ENCODE measurements at places on chromosomes 16 and 17.

DNA sequence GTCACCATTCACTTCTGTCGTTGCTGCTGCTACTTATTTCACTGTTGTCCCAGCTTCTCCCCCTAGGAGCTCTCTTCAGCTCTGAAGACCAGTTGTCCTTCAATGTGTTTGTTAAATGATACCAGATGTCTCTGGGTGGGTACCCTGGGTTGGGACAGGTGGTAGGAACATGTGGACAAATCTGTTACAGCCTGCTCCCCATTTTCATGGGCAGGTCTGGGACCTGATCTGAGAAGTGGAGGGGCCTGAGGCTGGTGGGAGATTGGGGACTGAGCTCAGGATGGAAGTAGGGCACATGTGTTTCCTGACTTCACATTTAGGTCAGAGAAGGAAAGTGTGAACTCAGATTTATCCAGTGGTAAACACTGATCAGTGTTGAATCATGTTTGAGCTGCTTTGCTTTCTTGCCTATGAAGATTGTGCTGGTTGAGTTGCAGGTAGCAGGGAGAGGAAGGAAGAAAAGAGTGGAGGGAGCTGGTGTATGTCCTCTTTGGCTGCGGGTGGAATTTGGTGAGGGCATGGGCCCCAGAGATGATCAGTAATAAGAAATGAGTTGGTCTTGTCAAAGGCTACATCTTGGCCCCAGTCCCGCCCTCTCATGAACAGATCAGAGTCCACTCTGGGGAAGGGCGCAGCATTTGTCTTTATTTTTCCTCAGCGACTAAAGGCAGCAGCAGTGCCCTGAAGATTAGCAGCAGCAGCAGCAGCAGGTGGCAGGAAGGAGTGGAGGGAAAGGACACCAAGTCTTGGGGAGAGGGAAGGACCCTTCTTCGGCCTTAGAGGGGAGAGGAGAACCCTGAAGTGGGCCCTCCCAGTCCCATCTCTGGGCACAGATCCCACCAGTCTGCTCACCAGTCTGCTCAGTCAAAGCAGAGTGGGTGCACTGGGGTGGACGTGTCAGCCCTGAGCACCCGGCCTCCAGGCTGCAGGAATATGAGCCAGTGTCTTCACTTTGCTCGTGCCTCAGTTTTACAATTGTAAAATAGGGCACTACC lies 6.1 kb upstream of the EFTUD2 start:
- no peak for DNase-seq

GRCh38 chr16:56630134-56630533 lies 2.3 kb upstream of the MT1M start:
- DNase-seq, result no peak

DNA sequence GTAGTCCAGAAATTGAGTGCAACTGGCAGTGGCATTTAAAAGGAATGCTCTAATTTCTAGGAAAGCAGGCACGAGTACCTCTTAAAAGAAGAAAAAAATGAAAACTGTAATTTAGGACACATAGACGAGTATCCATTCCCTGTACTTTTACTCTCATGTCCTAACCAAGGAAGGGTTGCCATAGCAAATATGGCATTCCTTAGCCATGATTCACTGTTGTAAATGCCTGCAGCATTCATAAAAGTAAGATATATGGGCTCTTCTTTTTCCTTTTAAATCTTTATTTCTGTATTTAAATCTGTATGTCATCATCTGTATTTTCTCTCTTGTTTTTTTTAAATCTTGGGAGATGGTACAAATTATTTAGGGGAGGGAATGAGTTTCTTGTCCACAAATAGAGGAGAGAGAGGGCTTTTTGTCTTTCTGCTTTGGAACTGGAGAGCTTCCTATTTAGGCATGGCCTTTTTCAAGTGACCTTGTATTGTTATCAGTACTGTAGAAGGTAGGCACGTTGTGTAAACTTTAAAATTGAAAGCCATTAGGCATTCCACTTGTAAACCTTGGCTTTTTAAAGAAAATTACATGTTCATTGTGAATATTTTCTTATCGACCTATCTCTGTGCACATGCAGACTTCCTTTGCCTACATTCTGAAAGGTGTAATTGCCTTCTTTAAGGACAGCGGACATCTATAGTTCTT lies 50.0 kb downstream of the TENT4B start:
- DNase-seq, result peak; percentile 99

DNA sequence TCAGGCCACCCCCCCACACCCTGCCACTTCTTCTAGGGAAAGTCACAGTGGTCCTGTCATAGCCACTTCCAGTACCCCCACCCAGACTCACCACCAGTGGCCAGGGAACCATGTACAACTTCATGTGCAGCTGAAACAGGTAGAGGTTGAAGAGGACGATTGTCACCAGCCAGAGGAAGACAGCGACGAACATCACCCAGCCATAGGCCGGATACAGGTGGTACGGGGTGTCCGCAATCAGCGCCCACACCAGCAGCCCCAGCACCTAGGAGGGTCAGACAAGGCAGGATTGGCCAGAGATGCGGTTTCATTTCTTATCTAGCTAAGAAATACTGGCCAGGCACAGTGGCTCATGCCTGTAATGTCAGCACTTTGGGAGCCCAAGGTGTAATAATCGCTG lies 16.7 kb downstream of the ARL2BP start:
- no peak for DNase-seq

GRCh38 chr17:74775409-74776043 lies 619 bp downstream of the NAT9 start:
- DNase-seq, result no peak

GRCh38 chr16:56560447-56560846 lies 4.4 kb upstream of the MT4 start:
- DNase-seq, result no peak

GRCh38 chr17:63919311-63919723 lies 678 bp upstream of the GH1 start:
- DNase-seq, result no peak

DNA sequence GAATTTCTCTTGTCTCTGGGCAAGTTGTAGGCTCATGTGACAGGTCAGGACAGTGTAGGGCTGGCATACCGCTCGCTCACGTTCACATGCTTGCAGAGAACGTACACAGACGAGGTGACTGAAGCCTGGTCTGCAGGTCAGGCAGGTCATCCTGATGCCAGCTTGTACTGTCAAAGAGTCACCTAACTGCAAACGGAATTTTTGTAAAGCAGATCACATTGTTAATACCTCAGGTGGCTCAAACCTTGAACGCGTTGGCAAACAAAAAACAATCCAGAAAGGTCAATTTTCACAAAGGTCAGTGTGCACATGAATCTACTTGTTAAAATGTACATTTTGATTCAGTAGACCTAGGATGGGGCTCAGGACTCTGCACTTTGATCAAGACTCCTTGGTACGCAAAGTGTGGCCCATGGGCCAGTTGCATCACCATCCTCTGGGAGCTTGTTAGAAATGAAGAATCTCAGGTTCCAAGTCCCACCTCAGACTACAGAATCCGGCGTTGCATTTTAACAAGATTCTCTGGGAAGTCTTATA lies 28.6 kb downstream of the ANKRD40 start:
- no peak for DNase-seq

DNA sequence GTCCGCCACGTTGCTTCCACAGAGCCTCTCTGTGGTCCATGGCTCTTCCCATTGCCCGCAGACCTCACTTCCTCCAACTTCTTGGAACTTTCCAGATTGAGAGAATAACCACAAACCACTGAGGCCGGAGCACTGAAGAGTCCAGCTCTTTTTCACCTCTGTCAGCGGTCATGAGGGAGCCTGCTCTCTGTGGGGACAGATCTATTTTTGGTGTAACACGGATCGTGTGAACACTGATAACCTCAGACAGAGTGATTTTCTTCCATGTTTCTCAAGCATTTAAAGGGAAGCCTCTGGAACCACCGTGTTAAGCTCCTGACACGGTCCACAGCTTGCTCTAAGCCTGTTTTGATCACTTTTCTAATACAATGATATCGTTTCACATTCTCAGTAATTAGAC lies 49.7 kb downstream of the NTN1 start:
- DNase-seq, result no peak

DNA sequence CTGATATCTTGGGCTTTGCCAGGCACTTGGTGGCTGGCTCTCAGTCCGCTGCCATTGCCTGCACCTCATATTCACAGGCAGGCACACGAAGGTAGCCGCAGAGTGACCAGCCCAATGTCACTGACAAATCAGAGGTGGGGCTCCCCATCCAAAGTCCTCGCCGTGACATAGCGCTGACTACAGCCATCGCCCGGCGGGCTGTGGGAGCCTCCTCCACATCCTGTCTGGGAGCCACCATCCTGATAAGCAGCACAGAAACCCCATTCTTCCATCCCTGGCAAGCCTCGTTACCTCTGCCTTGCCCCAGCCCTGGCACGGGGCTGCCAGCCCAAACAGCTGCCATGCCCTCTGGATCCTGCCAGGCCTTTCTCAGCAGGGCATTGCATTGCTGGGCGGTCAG lies 437.8 kb downstream of the SLC39A11 start:
- DNase-seq, result no peak

DNA sequence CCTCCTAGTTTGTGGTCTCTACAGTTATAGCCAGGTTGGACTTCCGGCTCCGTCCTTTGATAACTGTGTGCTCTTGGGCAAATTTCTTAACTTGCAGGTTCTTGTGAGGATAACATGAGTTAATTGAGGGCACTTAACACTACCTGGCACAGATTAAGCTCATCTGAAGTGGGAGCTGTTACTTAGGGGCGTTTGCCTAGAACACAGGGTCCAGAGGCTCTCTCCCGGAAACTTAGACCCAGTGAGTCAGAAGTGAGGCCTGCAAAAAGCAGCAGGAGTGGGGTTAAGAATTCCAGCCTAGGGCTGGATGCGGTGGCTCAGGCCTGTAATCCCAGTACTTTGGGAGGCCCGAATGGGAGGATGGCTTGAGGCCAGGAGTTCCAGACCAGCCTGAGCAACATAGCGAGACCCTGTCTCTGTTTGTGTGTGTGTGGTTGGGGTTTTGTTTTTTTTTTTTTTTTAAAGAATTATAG lies 1.4 kb downstream of the MVP start:
- peak; percentile 44 for DNase-seq

DNA sequence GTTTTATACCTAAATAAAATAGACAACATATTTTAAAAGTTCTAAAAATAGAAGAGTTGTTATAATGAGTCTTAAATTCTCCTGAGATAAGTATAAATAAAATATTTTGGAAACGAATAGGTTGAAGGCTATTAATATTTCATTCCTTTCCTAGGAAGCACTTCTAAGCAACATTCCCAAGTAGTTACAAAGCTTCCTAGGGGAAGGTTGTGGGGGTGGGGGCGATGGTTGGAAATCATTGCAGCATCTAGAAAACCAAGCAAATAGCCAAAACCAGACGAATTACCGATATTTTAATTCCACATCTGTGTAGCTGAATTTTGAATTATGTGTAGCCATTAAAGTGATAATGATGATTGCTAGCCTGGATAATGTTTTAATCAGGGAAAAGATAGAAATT lies 26.9 kb downstream of the PTRH2 start:
- DNase-seq, result no peak

- no peak for DNase-seq
Measured at GRCh38 chr17:43768382-43768781, 9.8 kb upstream of the SOST start.

DNA sequence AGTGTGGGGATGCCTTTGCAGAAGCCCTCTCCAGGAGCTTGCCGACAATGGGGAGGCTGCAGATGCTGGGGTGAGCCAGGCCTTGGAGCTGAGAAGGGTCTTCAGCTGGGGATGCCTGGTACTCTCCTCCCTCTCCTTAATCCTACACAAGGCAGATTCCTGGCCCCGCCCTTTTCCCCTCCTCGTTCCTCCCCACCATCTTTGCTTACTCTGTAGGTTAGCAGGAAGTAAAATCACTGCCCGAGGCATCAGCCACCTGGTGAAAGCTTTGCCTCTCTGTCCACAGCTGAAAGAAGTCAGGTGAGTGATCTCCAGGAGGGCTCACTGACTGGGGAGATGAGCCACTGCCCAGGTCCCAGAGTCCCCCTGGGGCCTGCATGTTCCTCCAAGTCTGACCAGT lies 38.7 kb downstream of the NLRC5 start:
- DNase-seq, result no peak

DNA sequence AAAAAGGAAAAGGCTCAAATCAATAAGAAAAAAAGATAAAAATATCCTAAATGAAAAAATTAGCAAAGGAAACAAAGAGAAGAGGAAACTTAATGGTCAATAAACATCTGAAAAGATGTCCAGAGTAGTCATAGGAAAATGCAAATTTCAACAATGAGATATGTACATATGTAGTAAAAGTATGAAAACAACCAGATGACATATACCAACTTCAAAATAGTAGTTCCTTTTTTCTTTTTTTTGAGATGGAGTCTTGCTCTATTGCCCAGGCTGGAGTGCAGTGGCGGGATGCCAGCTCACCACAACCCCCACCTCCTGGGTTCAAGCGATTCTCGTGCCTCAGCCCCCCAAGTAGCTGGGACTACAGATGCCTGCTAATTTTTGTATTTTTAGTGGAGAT lies 21.7 kb upstream of the NFAT5 start:
- no peak for DNase-seq

DNA sequence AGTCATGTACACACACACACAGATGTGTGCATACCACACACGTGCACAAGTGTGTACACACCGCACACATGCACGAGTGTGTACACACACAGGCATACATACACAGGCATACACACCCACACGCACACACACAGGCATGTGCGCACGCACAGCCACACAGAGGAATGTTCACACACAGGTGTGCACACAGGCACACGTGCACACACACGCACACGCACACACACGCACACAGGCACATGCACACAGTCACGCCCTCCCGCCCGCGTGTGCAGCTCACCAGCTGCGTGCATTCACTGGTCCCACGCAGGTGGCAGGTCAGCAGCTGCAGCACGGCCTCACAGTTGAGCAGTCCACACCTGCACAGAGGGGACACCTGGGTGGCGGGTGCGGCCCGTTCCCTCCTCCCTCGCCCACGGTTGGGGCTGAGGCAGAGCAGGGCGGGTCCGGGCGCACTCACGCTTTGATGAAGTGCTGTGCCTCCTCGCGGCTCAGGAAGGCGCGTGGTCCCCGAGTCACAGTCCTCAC lies 7.7 kb downstream of the TEPSIN start:
- DNase-seq, result no peak

- DNase-seq, result no peak
Measured at GRCh38 chr17:18059283-18059682, 20.1 kb downstream of the GID4 start.

GRCh38 chr17:958712-959451 lies 20.7 kb downstream of the NXN start:
- no peak for DNase-seq

DNA sequence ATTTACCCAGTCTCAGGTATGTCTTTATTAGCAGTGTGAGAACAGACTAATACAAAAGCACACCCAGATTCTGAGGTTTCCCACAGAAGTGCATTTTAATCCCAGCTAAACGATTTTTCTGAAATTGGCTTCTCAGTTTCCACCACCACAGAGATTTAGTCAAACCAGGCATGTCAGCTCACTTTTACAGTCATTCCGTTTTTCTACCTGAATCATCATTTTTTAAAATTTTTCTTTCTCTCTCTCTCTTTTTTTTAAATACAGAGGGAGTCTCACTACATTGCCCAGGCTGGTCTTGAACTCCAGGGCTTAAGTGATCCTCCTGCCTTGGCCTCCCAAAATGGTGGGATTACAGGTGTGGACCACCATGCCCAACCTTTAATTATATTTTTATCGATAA lies 389.1 kb downstream of the HAPSTR1 start:
- no peak for DNase-seq
